A549 treated with GW870086 at 1 μM for 4 hours (cell line): ENCODE measurements at places on chromosomes 12 and 14. TPM values are rescaled to one million over a fixed set of nuclear protein-coding genes. Genes with fewer than 3 reads are reported as not detected.

The NRIP2 gene
- not detected in 5 replicates for total RNA-seq

The SDSL gene
- total RNA-seq = 24.3 to 29.0 TPM (median 26.8 TPM) in 5 replicates

The GALNT8 gene
- not detected in 5 replicates for total RNA-seq

The SMIM41 gene
- total RNA-seq = not detected in 5 replicates

The MYG1 gene
- total RNA-seq = 73.5 to 107 TPM (median 90.2 TPM) in 5 replicates

The HSPB8 gene
- total RNA-seq = 15.4 to 26.7 TPM (median 20.2 TPM) in 5 replicates

The SIX6 gene
- total RNA-seq = not detected in 5 replicates

The SSPN gene
- 0.25 to 1.1 TPM (median 0.77 TPM) in 5 replicates for total RNA-seq

The TPPP2 gene
- total RNA-seq = not detected in 5 replicates

The APOLD1 gene
- 0.12 to 0.36 TPM (median 0.17 TPM) in 5 replicates for total RNA-seq

The DEGS2 gene
- total RNA-seq = 1.4 to 3.2 TPM (median 2.6 TPM) in 5 replicates

The RILPL1 gene
- total RNA-seq = 9.9 to 14.1 TPM (median 12.8 TPM) in 5 replicates

The ASIC1 gene
- total RNA-seq = 4.9 to 6.2 TPM (median 5.6 TPM) in 5 replicates

The TAS2R42 gene
- not detected in 5 replicates for total RNA-seq

The FRMD6 gene
- total RNA-seq = 32.2 to 44.2 TPM (median 38.7 TPM) in 5 replicates

The MIPOL1 gene
- total RNA-seq = 1.6 to 3.4 TPM (median 2.9 TPM) in 5 replicates

The PLEKHH1 gene
- 2.5 to 4.1 TPM (median 3.0 TPM) in 5 replicates for total RNA-seq

The SALL2 gene
- 0.73 to 1.3 TPM (median 0.85 TPM) in 5 replicates for total RNA-seq

The EIF4B gene
- total RNA-seq = 216 to 371 TPM (median 266 TPM) in 5 replicates

The RNFT2 gene
- 1.8 to 3.7 TPM (median 2.1 TPM) in 5 replicates for total RNA-seq

The CAPZA3 gene
- not detected in 5 replicates for total RNA-seq

The ASPG gene
- total RNA-seq = 0.07 to 0.16 TPM in 2 of 5 replicates, not detected in the others

The ABCB9 gene
- total RNA-seq = 9.6 to 13.1 TPM (median 12.2 TPM) in 5 replicates

The CRADD gene
- total RNA-seq = 9.0 to 13.8 TPM (median 10.9 TPM) in 5 replicates

The ATF7 gene
- 17.7 to 20.4 TPM (median 18.5 TPM) in 5 replicates for total RNA-seq

The CACNA2D4 gene
- not detected in 5 replicates for total RNA-seq

The ZFHX2 gene
- total RNA-seq = 0.63 to 1.4 TPM (median 0.75 TPM) in 5 replicates

The FAM90A1 gene
- total RNA-seq = 0.10 to 0.11 TPM (median 0.10 TPM) in 3 of 5 replicates, not detected in the others

The CEBPE gene
- not detected in 5 replicates for total RNA-seq

The YEATS4 gene
- total RNA-seq = 30.2 to 45.9 TPM (median 31.4 TPM) in 5 replicates

The POTEM gene
- not detected in 5 replicates for total RNA-seq

The GALNT9 gene
- total RNA-seq = 4.8 to 7.7 TPM (median 6.2 TPM) in 5 replicates

The EML5 gene
- total RNA-seq = 0.38 to 0.59 TPM (median 0.53 TPM) in 5 replicates

The SLC4A8 gene
- total RNA-seq = 0.67 to 2.7 TPM (median 1.3 TPM) in 5 replicates

The GARIN6 gene
- total RNA-seq = not detected in 5 replicates

The NPAS3 gene
- not detected in 5 replicates for total RNA-seq
